ENCODE measurements at places on chromosomes 1 and 21.

DNA sequence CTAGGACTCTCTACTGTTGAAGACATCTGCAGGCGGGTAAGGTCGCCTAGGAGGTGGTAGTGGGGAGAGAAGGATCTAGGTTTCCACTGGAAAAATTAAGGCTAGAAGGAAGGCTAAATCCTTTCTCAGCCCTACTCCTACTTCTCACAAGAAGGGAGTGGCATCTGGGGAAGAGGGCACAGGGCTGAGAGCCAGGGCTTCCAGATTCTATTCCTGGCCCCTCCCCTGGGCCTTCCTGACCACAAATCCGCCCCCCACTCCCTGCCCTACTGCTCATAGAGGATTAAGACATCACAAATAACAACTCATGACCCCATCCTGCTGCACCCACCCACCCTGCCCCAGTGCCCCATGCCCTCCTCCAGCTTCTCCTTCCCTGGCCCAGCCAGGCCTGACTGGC lies 2.5 kb downstream of the PHLDA3 start:
- DNase-seq: no peak

- no peak for DNase-seq
Observed at GRCh38 chr1:116767782-116768382, 13.7 kb downstream of the CD2 start.

DNA sequence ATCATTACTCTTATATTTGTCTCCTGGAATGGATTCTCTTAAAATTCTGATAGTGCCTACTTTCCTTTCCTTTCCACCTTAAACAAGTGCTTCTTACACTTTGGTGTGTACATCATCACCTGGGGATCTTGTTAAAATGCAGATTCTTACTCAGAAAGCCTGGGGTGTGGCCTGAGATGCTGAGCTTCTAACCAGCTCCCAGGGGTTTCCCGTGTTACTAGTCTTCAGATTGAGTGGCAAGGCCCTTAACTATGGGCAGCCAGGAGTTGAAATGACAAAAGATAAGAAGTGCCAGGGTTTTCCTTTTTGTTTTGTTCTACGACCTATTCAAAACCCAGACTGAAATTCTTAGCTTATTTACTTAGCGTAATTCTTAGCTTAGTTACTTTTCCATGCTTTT lies 159.2 kb downstream of the HFM1 start:
- DNase-seq: no peak

- DNase-seq: no peak
Observed at GRCh38 chr1:156703336-156703735, 2.0 kb downstream of the CRABP2 start.

DNA sequence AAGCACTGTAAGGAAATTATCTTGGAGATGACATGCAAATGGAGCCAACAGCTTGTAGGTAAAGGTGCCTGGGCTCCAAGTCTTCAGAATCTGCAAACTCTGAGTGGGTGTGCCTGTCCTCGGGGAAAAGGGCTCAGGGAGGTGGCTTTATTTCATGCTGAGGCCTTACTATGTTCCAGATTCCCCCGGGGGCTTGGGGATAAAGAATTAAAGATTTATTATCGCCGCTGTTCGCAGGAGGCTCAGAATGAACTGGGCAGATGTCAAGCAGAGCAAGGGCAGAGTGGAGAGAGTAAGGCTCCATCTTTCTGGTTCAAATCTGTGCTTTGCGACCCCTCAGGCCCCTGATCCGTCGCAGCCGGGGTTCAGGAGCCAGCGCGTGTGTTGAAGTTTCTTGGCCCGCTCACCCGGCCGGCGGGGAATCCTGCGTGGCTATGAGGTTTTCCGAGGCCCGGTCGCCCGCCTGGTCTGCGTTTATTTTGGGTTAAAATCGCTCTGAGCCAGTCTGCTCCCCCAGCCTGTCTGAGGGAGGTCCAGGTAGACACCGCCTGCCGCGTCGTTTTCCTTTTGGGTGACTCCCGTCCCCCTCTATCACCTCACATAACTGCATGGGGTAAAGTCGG lies 19.5 kb downstream of the RHOU start:
- DNase-seq: no peak

DNA sequence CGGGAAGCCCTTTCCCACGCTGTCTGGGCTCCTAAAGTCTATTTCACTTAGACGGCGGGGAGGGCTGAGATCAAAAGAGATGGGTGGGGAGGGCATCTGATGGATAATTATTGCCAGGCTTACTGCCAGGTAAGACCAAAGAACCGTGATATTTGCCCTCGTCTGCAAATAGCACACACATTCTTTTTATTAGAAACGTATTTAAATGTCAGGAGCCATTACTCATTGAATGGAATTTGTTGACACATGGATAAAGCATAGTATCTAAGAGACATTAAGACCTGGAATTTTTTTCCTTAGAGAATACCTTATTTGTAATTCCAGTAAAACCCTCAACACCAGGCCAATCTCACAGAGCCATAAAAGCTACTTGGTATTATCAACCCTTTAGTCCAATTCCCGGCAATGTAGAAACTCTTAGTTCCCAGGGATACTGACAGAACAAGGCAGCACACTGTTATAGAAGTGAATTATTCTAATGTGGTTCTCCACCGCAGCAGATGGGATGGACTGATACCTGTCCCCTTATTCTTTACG lies 10.6 kb downstream of the URB1 start:
- DNase-seq: no peak

DNA sequence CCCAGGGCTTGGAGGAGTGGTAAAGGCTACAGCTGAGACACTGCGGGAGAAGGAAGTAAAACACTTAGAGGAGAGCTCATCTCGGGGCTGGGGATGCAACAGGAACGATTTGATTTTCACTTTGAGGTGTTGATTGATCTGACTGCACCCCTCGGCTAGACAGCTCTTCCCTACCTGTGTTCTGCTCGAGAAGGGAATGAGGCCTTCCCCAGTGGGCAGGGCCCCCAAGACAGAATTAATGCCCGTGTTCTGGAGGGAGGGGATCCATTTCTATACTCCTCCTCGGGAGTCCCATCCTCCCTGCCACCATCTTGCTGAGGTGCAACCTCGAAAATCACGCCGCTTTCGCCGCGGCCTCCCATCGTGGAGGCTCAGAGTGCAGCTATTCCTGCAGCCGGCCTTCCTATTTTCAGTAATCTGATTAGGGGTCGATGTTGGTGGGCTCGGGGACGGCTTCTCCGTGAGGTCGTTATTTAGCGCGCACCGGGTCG lies 2.4 kb downstream of the ATP2B4 start:
- peak; percentile 27 for DNase-seq

- no peak for DNase-seq
Observed at GRCh38 chr21:35046263-35046624, 2.9 kb downstream of the RUNX1 start.

GRCh38 chr21:46459356-46460112 lies 843 bp downstream of the DIP2A start:
- DNase-seq: peak; percentile 20

- DNase-seq: no peak
Observed at GRCh38 chr1:193525917-193526710, 339.7 kb upstream of the B3GALT2 start.

DNA sequence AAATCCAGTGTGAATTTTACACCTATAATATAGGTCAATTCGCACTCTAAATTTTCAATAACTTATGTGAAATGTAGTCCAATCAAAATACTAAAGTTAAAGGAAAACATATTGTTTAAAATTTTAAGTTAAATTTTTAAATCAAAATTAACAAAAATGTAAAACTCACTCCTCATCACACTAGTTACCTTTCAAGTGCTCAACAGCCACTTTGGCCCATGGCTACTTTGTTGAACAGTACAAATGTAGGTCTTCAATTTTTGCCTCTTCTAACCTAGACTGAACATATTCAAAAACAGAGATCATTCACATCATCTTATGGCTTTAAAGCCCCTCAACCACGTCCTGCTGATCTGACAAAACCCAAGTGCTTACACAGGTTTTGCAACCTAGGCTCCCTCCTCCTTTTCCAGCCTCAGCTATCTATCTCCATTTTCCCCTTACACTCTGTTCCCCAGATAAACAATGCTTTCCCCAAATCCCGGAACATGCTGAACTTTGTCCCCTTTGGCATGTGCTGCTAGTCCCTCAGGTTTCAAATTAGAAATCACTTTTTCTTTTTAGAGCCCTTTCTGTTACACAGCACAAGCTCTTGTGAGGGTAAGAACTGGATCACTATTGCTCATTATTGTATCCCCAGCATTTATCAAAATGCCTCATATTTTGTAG lies 110.6 kb downstream of the AKT3 start:
- DNase-seq: no peak

- DNase-seq: no peak
Observed at GRCh38 chr1:107142666-107143065, 1.8 kb downstream of the NTNG1 start.

DNA sequence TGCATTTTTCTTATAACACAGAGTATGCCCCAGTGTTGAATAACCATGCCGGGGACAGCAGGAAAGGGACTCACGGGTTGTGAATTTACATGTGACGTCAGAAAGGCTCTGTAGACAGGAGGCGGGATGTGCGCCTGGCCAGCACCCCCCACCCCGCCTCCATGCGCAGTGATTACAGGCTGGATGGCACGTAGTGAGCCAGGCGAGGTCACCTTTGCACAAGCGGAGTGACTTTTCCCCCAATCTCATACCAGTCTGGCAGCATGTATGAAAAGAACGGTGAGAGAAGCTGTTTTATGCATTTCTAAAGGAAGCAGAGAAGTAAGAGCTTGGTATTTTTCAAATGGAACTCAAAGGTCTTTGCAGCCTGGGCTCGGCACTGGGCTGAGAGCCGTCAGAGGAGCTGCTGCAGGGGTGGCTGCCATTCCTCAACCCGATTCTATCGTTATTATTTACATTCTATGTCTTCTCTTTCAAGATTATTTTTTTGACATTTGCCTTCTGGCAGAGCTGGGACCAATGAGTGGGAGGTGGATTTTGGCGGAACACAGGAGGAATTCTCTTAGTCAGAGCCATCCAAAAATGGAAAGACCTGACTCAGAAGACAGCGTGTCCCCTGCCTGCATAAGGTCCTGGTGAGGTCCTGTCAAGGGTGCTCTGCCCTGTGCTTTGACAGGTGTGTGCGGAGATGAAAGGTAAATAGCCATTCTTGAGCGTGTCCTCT lies 115.6 kb upstream of the SLC45A1 start:
- no peak for DNase-seq

- DNase-seq: no peak
Observed at GRCh38 chr1:48196237-48196636, 26.3 kb upstream of the SLC5A9 start.

DNA sequence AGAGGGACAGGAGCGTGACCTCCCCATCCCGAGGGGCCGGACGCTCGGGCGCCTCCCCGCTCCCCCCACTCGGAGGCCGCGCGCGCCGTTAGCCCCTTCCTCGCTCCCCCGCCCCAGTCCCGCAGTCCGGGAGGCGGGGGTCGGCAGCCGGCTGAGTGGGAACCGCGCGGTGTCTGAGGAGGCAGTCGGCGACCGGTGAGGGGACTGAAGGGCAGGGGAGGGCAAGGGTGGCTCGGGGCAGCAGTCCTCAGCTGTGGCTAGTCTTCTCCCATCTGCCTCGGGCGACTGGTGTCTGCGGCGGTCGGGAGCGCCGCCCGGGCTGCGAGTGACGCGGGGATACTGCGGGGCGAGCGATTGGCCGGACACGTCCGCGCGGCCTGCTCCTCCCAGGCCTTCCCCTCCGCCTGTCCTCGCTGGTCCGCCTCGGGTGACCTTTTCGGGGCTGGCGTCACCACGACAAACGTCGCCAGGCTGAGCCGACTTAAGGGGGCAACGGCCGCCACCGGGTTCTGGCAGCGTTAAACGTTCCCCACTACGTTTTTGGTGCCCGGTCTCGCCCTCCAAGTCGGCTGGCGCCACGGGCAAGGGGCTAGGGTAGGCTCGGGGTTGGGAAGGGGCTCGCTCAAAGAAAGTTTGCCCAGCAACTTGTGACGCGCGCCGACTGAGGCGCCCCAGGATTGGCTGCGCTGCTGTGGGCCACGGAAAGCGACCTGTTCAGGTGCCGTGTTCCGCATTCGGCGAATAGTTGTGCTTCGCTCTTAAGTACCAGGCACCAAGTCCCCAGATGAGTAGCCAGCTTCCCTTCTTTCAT lies 538 bp downstream of the ZNF672 start:
- DNase-seq: peak; percentile 85

- DNase-seq: peak; percentile 9
Observed at GRCh38 chr1:227893300-227893948, 54.3 kb downstream of the WNT9A start.

DNA sequence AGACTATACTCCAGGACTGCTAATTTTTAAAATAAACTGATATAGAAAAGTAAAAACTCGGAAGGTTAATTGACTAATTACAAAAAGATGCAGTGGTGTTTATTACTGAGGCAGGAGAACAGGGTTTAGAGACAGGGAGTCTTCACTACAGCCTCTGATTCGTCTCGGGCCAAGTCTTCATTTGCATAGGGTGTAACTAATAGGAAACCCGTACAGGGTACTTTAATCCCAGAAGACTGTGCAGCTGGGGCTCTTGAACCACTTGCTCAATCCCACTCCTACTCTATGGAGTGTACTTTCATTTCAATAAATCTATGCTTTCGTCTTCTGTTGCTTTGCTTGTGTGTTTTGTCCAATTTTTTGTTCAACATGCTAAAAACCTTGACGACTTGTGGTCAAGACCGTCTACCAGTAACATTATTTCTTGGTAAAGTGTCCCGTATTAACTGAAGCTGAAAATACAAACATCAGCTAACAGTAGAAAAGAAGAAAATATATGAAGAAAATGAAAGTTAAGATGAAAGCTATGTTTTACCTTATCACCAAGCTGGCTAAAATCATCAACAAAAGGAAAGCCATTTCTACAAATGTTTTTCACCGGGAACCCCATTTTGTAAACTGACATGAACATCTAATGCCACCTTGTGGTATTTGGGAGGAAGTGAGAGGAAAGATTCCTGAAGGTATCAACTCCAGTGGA lies 8.0 kb downstream of the SDHB start:
- no peak for DNase-seq

DNA sequence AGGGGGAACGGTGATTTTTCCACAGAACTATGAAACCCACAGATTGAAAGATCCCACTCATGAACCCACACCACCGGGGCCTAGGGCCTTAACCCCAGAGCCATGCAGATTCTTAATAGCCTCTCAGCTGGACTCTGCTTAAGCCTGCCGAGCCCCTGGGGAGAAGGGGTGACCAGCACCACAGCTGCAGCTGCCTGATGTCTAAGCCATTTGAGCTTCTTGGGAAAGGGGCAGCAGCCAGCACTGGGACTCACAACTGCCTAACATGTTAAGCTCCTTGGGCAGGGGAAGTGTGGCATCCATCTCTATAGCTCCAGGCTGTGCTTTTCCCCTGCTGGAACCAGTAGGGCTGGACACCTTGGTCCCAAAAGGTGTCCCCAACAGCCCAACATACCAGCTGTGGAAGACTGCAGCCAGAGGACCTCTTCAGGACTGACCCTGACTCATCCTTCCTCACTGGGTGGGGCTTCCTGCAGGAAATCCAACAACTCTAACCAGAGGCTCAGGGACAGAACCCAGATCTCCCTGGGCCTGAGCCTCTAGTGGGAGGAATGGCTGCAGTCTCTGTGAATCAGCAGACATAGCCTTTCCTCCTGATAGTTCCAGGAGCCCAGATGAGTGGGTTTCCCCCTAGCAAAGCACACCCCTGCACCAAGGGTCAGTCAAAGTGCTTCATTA lies 34.6 kb upstream of the FMO3 start:
- DNase-seq: no peak

GRCh38 chr1:236753516-236753915 lies 41.6 kb upstream of the MTR start:
- DNase-seq: no peak
